Posterior vena cava (tissue), 2 donors: ENCODE measurements at places on chromosomes 1 and 21. TPM values are rescaled to one million over a fixed set of nuclear protein-coding genes. Genes with fewer than 3 reads are reported as not detected.

JAM2 gene
- 18.9 TPM for total RNA-seq

GRCh38 chr1:238738892-238739291 is 647.5 kb upstream of the CHRM3 start:
- DNase-seq = no peak

- DNase-seq = peak; percentile 50
These were observed 93.7 kb downstream of the ITPKB start for GRCh38 chr1:226645279-226645976.

DNA sequence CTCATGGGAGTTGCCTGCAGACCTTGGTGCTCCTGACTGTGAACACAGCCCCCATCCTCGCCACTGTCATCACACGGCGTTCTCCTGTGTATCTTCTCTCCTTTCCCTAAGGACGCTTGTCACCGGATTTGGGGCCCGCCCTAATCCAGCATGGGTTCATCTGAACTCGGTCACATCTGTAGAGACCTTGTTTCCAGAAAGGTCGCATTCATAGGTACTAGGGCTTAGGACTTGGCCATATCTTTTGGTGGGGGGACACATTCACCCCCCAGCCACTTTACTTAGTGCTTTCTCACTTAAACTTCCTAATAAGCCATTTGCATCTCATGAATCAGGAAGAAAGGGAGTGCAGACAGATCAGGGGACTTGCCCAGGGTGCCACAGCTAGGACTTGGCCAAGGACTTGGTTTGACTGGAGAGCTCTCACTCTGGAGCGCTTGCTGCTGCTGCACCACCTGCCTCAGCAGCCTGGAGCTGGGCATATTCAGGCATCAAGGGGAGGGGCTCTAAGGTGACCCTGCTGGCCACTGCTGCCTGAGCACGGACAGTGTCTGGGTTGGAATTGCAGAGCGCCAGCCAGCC is 9.7 kb downstream of the NPPA start:
- DNase-seq = peak; percentile 72

DNA sequence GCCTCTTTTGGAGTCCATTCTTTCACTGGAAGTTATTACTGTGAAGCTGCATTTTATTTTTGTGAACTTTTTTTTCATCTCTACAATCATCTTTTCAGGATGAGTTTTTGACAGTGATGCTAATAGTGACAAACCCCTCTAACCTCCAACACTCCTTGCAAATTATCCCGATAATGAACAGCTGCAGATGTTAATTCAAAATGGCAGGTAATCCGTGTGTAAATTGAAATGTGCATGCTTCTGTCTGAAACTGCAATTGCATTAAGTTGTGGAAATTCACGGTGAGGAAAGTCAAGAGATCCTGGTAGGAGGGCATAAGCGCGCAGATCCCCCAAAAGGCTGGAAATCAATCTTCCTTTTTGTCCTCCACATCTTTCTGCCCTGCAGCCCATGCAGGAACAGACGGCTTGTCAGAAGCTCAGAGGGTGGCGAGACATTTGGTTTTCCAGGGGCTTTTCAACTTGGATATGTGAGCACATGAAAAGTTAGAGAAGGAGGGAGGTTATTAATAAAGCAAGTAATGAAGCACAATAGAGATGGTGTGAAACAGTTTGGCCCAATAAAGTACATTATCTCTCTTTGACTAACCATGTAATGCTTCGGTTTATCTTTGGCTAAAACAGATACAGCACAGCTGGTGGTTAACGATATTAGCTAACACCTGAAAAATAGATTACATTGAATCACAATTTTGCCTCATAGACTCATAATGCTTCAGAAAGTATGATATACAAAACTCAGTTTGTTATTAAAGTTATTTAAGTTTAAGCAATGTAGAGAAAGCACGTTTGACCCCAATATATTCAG is 143.5 kb upstream of the COA6 start:
- no peak for DNase-seq

DNA sequence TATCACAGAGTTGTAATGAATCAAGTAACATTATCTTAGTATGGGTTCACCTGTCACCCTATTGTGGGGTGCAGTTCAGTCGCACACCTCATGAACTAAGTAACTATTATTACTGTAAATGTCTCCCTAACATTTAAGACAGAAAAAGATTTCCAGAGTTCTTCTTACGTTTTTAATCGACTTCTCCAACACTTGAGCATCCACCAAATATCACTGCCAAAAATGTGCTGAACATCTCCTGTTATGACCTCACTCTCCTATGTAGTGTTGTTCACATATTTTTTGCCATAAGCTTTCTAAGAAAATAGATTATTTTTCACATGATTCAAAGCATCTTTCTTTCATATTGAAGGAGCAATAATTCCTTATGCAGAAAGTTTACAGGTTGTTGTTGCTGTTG is 1.3 kb downstream of the TTLL7 start:
- DNase-seq = no peak

GRCh38 chr1:114648503-114648902 is 21.3 kb downstream of the DENND2C start:
- no peak for DNase-seq

- DNase-seq = no peak
These were observed 40.3 kb downstream of the LRRN2 start for GRCh38 chr1:204645251-204645650.

DNA sequence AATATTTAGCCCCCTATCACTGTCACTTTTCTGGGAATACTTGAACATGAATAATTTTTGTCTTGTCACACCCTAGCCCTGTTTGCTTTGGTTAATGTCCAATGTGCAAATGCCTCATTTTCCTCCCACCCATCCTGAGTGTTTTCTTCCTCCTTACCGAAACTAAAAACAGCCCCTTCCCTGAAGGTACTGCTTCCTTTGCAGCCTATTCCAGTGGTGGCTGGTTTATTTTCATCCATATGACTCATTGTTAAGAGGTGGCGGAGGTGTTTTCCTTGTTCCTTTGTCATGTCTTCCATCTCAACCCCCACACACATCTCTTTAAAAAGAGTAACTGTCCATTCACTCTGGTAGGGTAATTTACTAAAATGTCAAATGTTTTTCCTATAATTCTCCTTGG is 40.4 kb downstream of the CD55 start:
- no peak for DNase-seq

DNA sequence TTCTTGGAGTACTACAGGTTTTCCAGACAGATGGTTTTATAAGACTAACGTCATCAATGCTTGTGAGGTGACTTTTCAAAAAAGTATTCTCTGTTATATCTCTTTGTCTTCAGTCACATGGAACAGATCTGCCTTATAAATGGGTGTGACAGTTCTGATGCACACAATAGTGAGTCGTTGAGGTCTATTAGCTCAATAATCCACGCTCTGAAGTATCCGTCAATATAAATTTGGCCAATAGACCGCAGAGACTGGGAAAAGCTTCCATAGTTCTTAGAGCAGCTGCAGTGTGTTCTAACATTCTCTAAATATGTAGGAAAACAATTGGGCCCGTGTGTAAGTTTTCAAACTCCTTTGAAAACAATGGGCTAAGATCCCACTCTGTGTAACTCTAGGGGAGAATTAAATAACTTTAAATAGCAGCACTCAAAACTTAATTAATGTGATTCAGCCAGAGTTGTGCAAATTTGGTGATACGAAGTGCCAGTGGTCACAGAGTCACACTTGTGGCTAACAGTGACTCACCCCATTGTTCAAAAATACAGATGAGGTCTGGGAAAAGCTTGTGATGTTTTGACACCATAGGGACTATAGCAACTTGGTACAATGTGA is 316.0 kb downstream of the LMO4 start:
- DNase-seq = no peak

- no peak for DNase-seq
These were observed 16.6 kb upstream of the ZNF678 start for GRCh38 chr1:227546598-227547309.

DNA sequence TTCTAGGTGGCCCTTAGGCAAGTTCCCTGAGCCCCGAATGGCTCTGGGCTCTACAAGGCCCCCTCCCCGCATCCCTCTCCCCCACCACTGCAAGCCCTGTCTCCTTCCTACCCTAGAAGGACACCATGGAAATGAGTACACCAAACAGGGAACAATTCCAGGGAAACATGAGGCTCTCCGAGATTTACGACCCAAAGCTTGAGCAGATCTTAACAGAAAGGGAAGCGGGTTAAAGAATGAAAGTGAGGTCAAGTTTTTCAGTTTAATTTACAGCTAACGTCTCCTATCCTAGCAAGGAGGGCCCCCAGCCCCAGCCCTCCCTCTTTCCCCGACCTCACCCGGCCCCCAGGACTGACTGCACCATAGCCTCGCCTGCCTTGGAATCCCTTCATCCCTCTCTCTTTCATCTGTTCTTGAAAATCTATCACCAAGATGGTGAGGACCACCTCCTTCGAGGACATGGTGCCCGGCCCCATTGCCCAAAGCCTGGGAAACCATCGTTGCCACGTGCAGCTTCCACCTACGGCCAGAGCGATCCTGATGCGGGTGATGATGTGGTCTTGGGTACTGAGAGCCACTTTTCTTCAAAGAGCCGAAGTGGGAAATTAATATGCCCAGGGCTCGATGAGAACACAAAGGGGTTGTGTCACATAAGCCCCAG is 30.5 kb downstream of the SIM2 start:
- DNase-seq = no peak

GRCh38 chr1:85484264-85484663 is 19.3 kb upstream of the DDAH1 start:
- no peak for DNase-seq

GRCh38 chr1:200949626-200950025 is 54.9 kb downstream of the INAVA start:
- DNase-seq = no peak

GRCh38 chr1:103362348-103363007 is 163.0 kb upstream of the RNPC3 start:
- no peak for DNase-seq

GRCh38 chr1:158818975-158819431 is 12.1 kb upstream of the MNDA start:
- no peak for DNase-seq

TPTE gene
- total RNA-seq = not detected

DNA sequence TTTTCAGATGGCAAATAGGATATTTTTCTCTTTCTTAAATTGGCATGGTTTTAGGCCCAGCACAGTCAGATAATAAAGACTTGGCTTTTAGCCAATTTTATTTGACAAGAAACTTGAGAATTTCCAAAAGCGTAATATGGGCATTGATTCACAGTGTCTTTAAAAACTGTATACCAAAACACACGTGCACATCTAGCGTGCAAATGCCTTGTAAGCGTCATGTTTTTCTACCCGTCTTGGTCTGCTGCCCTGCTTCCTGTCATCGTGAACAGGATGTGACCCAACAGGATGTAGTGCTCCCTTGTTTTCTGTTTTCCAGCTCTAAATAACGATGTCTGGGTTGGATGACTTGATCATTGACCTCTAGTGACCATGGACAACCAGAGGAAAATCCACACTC is 24.7 kb upstream of the SLC44A3 start:
- no peak for DNase-seq
